ENCODE measurements at places on chromosomes 4 and X. TPM values are rescaled to one million over a fixed set of nuclear protein-coding genes. Genes with fewer than 3 reads are reported as not detected.

Gene ZCCHC12
- 9.1 TPM for polyA plus RNA-seq

Gene SOWAHD
- 4.4 TPM for polyA plus RNA-seq

Gene RBBP7
- 132 TPM for polyA plus RNA-seq

- no peak overlapping the region for H3K27ac ChIP-seq
- no peaks in the 10 kb centered on the region for H3K27me3 ChIP-seq
- no peak for DNase-seq
These were observed 275.5 kb downstream of the RAB28 start for GRCh38 chr4:13208558-13209193.

DNA sequence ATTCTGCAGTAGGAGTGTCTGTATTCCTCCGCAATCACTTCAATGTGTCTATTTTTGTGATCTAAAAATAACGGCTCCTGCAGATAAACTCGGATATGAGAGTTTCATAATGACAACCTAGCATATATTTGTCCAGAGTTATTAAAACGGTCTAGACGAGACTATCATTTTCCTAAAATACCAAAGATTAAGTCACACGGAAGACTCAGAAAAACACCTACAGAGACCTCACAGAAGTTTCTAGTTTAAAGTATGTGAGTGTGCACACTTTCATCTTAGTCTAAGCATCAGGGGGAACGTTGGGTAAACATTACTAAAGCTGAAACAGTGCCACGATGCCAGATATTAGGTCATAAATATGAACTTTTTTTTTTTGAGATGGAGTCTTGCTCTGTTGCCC, 156.9 kb downstream of the AFAP1 start:
- no peaks in the 10 kb centered on the region for H3K27me3 ChIP-seq
- no peak for DNase-seq
